Activated CD8-positive, alpha-beta memory T cell treated with anti-CD3 and anti-CD28 coated beads, Interleukin-2, amount 50 U/mL, for 4 hours (primary cell): ENCODE measurements at places on chromosomes 5 and 9.

- DNase-seq, result no peak
These were observed 98.7 kb downstream of the RANBP17 start for GRCh38 chr5:170960567-170960966.

DNA sequence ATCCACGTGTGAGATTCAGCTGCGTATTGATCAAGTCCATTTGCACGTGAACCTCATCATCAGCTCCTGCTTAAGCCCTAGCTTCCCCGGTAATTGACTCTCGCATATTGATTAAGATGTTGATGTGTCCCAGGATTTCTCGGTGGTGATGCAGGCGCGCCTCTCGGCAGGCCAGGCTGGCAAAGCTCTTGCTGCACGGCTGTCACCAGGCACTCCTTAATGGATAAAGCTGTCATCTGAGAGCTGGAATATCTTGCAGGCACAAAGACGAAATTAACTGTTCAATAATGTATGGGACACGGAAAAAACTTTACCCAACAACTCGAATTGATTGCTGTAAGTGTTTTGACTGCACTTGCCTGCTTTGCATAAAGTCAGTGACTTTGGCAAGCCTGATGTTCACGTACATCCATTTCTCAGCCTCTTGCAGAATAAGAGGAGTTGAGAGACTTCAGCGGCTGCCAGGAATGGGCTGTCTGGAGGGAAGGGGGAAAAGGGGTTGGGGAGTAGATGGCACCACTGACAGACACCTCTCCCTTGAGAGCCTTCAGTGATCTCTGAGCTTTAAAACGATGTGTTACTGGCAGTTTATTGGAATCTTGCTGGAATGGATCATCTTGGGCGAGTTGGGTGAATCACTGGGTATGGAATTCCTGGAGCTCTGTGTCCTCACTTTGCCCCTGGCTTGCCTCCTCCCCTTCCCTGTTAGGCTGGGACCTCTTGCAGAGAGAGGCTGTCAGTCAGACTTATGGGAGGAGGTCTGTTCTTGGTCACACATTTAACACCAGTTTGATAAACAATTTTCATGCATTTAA is 650.3 kb downstream of the CCDC171 start:
- DNase-seq, result no peak

DNA sequence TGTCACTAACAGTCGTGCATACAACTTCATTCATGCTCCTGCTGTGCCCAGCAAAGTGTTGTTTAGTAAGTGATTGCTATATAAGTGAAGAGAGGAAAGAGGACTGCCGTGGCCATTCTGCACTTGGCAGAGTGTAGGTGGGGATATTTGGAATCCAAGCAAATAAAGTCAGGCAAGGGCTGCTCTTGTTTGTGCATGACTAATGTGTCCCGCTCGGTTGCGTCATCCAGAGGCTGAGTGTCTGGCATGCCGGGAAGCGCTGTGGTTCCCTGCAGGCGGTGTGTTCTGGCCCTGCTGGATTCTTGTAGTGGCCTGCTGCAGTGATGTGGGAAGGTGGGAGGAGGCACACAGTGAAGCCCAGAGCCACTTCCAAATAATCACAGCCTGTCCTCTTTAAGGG is 136.9 kb upstream of the ANKH start:
- DNase-seq, result no peak

GRCh38 chr5:131511934-131512333 is 123.1 kb downstream of the RAPGEF6 start:
- no peak for DNase-seq

GRCh38 chr5:78568212-78568611 is 80.4 kb downstream of the LHFPL2 start:
- no peak for DNase-seq

GRCh38 chr9:121353241-121354061 is 16.6 kb downstream of the STOM start:
- peak; percentile 45 for DNase-seq

GRCh38 chr5:61198606-61199005 is 36.3 kb upstream of the SMIM15 start:
- DNase-seq, result no peak

GRCh38 chr9:37383393-37383792 is 39.1 kb upstream of the GRHPR start:
- DNase-seq, result no peak

GRCh38 chr5:143561219-143561618 is 157.7 kb upstream of the NR3C1 start:
- no peak for DNase-seq

DNA sequence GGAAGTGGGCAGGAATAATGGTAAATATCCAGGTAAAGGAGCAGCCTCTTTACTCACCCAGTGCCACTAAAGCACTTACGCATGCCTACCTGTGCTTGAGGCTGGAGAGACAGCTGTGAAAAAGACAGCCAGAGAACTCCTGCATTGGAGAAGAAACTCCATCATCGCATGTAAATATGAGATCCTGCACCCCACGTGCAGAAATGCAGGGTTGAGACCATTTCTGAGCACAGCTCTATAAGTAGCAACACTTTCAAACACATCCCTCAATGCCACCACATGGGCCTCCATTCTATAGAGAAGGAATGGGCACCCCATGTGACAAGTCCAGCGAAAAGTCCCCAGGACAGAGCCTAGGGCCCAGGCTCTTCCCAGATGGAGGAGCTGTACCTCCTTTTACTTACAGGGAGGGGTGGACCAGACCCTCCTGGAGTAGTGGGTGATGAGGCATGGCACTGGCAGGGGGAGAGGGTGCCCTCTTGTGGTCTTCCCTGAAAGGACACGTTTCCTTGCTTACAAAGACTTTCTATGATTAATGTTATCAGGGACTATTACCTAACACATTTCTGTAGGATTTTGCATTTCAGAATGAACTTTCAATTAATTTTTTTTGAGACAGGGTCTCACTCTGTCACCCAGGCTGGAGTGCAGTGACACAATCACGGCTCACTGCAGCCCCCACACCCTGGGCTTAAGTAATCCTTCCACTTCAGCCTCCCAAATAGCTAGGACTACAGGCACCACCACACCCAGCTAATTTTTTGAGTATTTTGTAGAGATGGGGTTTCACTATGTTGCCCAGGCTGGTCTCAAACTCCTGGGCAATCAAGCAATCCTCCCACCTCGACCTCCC is 55.3 kb upstream of the IL17B start:
- peak; percentile 56 for DNase-seq

DNA sequence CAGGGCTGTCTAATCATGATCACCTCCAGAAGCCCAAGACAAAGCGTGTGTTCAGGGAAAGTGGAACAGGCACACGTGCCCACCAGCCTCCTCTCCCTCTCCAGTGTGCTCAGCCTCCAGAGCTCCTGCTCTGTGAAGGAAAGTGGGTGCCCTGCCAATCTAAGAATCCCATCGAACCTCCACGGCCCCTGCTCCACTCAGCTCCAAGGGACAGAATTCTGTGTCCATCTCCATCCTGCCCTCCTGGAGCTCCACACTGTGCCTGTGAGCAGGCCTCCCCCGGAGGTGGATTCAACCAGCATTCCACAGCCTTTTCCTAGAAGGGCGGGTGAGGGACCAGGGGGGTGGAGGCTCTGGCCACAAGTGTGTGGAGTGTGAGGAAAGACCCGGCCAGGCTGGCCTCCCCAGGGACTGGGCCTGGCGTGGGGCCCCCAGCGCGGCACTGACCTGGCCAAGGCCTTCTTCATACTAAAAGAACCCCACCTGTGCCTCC is 6.0 kb downstream of the EEIG1 start:
- no peak for DNase-seq

DNA sequence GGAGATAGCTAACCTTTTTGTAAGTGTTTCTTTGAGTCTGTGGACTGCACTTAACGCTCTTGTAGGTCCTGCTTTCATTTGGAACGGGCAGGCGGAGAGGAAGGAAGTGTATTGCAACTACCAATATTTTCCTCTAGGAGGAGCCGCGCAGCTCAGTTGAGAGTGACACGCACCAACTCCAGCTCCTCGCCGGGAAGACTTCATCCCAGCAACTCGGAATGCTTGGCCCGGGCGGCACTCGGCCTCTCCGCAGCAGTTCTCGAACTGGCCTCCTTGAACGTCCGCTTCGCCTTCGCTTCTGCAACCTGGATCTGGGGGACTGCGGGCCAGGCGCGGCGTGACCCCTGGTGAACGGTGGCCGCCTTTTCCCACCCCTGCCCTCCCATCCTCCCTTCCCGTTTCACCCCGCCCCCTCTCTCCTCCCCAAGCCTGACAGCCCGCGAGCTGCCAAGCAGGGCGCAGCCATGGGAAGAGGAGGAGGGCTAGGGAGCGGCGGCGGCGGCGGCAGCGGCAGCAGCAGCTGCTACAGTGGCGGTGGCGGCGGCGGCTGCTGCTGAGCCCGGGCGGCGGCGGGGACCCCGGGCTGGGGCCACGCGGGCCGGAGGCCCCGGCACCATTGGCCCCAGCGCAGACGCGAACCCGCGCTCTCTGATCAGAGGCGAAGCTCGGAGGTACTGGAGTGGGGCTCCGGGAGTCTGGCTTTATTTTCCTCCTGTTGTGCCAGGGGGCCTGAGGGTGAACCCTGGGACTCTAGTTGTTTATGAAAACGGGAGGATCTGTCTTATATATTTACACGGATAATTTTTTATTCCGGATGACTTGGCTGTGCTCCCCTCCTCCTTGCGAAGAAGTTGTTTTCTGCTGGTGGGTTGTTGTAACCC is at the start of gene GHR:
GHR (plus strand) TSS at position 155 of the 881 bp plus-strand sequence. CDS start 142,436 bp downstream, outside the sequence.
- no peak for DNase-seq

DNA sequence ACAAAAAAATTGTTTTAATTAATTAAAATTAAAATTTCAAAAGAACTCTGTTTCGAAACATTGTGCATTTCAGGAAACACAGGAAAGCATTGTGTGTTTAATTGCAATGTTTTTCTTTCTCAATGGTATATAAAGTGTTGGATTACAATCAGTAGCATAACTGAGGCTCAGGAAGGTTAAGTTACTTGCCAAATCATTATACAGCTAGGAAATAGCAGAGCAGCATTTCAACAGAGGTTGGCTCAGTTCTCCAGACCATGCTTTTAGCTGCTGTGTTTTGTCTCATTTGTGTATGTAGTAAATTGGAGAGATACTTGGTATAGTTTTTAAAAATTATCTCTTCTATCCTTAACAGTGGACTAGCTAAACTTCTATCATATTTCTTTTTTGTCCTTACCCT is 30.0 kb upstream of the CAMLG start:
- DNase-seq, result no peak

DNA sequence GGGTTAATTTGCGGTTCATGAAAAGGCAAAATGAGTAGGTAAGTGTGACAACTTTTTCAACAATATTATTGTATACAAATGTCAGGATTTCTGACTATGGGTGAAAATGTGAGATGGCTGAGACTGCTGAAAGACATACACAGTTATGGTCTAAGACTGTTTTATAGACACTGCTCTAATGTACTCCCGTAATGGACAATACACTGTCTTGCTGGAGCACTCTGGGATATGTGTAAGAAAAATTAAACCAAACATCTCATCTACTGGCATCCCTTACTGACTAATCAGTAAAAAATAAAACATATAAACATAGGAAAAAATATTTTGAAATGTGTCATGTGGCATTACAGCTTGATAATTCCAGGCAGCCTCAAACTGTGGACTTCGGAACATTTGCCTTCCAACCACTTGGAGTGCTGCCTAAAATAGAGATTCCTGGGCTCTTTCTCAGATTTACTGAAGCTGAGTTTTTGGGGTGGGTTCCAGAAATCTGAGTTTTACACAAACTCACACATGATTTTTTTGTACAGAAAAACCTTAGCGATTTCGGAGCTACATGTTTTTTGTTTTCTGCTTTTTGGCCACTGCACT is 233.9 kb upstream of the TBCA start:
- no peak for DNase-seq

- no peak for DNase-seq
These were observed 236.4 kb downstream of the CAAP1 start for GRCh38 chr9:26656003-26656870.

- no peak for DNase-seq
These were observed 105.7 kb downstream of the LRRC70 start for GRCh38 chr5:62684310-62684709.

DNA sequence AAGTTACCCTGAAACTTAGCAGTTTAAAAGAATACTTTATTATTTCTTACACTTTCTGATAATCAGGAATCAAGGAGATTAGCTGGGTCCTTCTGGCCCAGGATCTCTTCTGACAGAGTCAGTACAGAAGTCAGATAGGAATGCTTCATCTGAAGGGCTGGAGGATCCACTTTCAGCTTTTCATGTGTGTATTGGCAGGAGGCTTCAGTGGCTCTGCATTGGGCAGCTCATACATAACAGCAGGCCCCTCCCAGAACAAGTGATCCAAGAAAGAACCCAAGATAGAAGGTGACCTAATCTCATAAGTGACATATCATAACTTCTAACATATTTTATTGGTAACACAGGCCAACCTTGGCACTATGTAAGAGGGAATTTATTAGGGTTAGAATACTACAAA is 258.4 kb downstream of the HCN1 start:
- DNase-seq, result no peak

GRCh38 chr9:105191508-105192121 is 52.8 kb upstream of the SLC44A1 start:
- no peak for DNase-seq

- DNase-seq, result no peak
These were observed 63.5 kb downstream of the DUSP1 start for GRCh38 chr5:172707285-172708182.

DNA sequence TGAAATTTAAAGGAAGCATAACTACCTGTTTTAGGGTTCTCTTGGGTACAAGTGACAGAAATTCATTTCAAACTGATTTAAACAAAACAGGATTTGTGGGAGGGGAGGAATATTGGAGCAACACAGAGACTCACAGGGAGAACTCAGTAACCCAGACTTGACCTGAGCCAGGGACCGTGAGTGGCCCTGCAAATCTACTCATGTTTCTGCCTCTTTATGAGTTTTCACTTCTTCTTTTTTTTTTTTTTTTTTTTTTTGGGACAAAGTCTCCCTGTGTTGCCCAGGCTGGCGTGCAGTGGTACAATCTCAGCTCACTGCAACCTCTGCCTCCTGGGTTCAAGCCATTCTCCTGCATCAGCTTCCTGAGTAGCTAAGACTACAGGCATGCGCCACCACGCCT is 405.6 kb upstream of the ZNF608 start:
- no peak for DNase-seq

DNA sequence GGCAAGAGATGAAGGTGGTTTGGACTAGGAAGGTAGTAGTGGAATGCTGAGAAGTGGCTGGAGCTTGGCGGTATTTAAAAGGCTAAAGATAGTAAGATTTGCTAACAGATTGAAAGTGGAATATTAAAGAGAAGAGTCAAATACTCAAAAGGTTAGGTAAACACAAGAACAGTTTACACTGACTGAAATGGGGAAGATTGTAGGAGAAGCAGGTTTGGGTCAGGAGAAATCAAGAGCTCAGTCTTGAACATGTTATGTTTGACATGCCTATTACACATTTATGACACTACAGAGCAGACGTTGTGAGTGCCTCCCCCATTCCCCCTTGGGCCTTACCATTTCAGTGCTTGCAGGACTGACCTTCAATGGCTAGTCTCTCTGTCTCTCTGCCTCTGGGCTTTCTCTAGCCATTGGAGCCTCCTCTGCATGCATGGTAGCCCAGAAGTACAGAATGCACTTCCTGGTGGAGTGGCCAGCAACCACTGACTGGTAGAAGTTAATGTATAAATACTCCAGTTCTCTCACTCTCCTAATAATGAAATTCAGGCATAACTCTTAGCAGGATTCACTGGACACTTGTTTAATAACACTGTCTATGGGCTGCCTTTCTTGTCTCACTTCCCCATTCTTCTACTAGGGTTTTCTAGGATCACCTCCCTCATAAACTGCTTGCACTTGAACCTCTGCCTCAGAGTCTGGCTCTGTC is 56.8 kb downstream of the HMGCS1 start:
- no peak for DNase-seq
